ENCODE measurements at places on chromosomes 5 and 9.
A peak's percentile ranks its signal among the peaks of the same experiment; 100 is the strongest.

DNA sequence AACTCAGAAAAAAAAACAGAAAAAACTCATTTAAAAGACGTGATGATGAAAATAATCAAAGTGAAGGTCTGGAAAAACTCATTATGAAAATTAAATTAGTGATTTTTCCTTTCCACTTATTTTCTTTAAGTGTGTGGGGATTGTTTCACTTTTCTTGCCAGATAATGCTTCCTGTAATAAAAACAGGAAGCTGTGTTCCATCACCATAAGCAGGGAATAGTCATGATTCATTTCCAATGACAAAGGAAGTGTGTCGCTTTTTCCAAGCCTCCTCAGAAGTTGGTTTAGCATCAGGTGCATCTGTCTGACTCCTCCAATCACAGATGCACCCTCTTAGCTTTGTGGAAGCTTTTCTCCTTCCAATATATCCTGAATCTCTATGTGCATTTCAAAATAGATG, 2068.7 kb downstream of the MAT2B start:
- no peak for DNase-seq

GRCh38 chr9:132041798-132042197, 37.9 kb downstream of the MED27 start:
- no peak for DNase-seq

DNA sequence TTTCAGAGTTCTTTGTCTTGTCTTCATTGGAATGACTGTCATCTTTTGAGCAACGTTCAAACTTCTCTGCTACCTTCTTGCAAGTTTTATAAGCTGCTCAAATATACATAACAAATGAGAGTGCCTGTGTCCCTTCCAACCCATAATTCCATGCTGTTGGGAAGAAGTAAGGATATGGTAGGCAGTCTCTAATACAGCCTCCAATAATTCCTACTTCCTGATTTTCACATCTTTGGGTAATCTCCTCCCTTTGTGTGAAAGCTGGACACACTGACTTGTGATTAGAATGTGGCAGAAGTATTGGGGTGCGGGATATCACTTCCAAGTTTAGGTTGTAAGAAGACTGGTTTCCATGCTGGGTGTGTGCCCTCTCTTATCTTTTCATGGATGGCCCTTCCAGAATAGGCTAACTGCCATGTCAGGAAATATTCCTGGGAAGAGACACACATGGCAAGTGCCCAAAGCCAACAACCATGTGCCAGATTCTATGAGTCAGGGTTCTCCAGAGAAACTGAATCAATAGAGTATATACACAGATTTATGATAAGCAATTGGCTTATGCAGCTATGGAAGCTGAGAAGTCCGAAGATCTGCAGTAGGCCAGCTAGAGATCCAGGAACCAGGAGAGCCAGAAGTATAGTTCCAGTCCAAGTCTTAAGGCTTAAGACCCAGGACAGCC, 531.3 kb downstream of the NTRK2 start:
- DNase-seq: no peak

- DNase-seq: no peak
Measured at GRCh38 chr5:176653401-176654385, 6.4 kb downstream of the TSPAN17 start.

DNA sequence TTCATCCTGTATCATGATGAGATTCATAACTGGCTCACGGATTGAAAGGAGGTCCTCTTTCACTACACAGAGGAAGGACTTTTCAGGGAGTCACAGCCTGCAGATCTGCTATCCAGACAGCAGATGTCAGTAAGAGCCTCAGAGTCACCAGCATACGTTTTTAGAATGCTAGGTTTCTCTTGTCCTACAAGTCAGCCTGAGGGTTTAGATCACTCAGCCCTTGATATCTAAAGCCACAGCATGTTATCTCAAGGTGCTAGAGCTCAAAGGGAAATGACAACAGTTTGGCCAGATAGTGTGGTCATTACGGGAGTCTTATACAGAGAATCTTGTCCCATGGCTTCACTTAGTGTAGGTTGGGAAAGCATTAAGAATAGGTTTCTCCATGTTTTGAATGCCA, 30.9 kb upstream of the SLC46A2 start:
- peak; percentile 27 for DNase-seq

GRCh38 chr9:78479441-78479840, 182.5 kb downstream of the PSAT1 start:
- no peak for DNase-seq

GRCh38 chr5:88688984-88689667, 193.9 kb downstream of the MEF2C start:
- DNase-seq: no peak

- DNase-seq: no peak
Measured at GRCh38 chr9:33140401-33141360, 26.5 kb downstream of the B4GALT1 start.
